ENCODE measurements at places on chromosomes 2 and 18.
A peak's percentile ranks its signal among the peaks of the same experiment; 100 is the strongest.

- DNase-seq: no peak
These were observed 35.4 kb upstream of the CABYR start for GRCh38 chr18:24103320-24104021.

DNA sequence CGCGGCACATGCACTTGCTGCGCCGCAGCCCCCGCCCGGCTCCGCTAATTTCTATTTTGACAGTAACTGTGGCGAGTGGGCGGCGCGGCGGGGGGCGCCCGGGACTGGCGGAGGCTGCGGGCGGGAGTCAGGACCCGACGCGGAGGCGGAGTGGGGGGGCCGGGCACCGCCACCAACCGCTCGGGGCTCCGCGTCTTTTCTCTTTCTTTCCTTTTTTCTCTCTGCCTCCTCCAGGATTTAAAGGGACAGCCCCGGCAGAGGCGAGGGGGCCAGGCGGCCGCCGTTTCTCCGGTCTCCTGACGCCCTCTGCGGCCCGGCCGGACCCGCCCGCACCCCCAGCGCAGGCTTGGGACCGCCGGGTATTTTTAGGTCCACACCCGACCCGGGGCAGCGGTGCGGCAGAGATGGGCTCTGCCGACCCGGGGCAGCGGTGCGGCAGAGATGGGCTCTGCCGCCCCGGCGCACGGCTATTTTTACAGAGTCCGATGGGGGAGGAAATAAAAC lies 460 bp upstream of the ZBTB7C start:
- DNase-seq: peak; percentile 14

DNA sequence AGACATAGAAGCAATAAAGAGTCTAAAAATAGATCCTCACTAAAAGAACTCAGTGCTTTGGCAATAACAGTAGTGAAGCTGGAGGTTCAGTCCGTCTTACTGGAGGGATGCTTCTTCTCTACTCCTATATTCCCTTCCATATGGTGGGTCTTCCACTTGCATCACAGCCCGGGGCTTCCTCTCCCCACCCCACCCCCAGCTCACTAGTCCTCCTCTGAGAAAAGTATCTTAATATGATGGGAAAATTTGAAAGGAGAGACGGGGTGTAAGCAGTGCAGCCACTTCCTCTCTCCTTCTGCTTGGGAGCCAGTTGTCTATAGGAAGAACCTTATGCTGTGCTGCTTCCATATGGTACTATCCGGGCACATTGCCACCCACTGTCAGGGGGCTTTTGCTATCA lies 57.2 kb upstream of the SPOPL start:
- no peak for DNase-seq

DNA sequence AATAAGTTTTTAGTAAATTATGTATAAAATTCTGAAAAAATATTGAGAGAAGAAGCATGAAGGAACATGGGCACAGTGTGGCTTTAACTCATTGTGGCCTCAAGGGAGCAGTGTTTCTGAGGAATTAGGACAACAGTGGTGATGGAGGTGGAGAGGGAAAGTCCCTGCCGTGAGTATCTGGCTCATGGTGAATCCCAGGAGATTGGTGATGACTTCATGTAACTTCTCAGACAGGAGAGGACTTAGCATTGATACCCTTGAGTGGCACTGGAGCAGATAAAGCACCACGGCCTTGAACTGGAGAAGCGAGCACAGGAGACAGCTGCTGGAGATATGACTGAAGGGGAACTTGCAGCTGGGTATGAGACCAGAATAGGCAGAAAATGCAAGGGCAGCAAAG lies 35.0 kb upstream of the LRP1B start:
- DNase-seq: peak; percentile 58

GRCh38 chr2:62787386-62787785 lies 81.9 kb downstream of the EHBP1 start:
- DNase-seq: peak; percentile 17

GRCh38 chr2:219286436-219287115 lies 7.4 kb downstream of the DNAJB2 start:
- no peak for DNase-seq

- DNase-seq: no peak
These were observed 901.9 kb upstream of the ZEB2 start for GRCh38 chr2:145421841-145422240.

- no peak for DNase-seq
These were observed 23.8 kb upstream of the TXNDC2 start for GRCh38 chr18:9861933-9862332.

DNA sequence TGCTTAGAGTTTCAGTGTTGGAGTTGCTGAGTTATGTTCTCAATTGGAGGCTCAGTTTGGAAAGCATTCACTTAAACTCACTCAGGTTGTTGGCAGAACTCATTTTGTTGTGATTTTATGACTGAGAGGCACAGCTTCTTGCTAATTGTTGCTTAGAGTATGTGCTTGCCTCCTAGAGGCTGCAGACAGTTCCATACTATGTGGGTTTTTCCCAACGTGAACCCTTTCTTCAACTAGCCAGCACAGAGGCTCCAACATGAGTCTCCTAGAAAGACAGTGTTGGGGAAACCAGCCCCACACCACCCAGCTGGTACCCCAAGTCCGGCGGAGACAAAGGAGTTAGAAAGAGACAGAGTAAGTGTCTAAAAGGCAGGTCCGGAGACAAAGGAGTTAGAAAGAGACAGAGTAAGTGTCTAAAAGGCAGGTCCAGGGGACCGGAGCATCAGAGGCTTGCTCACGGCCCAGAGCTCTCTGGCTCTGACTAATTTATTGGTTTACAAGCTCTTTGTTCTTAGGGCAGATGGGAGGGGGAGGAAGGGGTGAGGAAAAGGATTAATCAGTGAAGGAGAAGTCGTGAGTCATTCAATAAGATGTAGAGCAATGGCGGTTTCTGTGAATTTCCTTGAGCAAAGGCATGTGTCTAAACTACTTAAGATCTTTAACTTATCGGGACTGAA lies 999.7 kb upstream of the LRRTM1 start:
- DNase-seq: no peak

- no peak for DNase-seq
These were observed 11.2 kb upstream of the FOSL2 start for GRCh38 chr2:28381225-28382180.

GRCh38 chr2:18372641-18373040 lies 187.8 kb downstream of the RDH14 start:
- DNase-seq: no peak
